ENCODE measurements at places on chromosomes 12 and 14. TPM values are rescaled to one million over a fixed set of nuclear protein-coding genes. Genes with fewer than 3 reads are reported as not detected.

PRH2 gene
- polyA plus RNA-seq: 0.32 TPM

DNA sequence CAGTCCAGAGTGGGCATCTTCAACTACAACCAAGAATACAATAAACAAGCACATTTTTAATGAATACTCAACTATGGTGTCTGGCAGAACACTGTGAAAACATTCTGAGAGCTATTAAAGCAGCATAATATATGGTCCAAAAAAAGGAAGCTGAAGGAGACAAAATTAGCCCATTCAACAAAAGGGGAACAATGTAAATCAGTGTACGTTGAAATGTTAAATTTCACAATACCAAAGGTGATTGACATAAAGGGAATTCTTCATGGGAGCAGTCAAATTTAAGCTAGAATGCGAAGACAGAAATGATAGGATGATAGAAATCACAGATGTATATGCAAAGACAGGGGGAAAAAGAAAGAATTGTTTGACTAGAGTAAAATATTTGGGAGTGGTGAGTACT is 41.3 kb upstream of the SYCP3 start:
- no peak for DNase-seq

GRCh38 chr12:11805043-11805442 is 155.6 kb downstream of the ETV6 start:
- no peak for DNase-seq

DNA sequence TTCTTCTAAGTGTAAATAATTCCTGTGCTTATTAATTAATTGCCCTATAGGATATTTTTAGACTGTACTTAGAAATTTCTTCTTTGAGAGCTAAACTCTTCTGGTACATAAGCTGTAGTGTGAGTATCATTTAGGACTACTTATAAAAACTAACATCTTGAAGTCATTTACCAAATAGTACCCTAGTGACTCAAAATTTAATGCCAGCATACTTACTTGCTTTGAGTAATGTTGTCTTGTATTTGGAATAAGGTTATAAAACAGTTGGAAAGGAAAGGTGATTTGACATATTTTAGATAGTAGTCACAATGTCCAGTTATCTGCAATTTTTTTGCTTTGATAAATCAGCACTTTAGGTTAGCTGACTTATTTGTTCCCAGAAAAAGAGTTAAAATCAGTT is 39.1 kb downstream of the SPATA7 start:
- no peak for DNase-seq

- DNase-seq: no peak
Observed at GRCh38 chr12:128388461-128389000, 121.6 kb downstream of the TMEM132C start.

- DNase-seq: no peak
Observed at GRCh38 chr12:107514887-107515445, 170.6 kb upstream of the PWP1 start.
